Kidney (tissue), 22 donors: ENCODE measurements at places on chromosomes 1 and 21. TPM values are rescaled to one million over a fixed set of nuclear protein-coding genes. Genes with fewer than 3 reads are reported as not detected.

- no peak for DNase-seq
Measured at GRCh38 chr1:181746224-181746623, 262.9 kb downstream of the CACNA1E start.

DNA sequence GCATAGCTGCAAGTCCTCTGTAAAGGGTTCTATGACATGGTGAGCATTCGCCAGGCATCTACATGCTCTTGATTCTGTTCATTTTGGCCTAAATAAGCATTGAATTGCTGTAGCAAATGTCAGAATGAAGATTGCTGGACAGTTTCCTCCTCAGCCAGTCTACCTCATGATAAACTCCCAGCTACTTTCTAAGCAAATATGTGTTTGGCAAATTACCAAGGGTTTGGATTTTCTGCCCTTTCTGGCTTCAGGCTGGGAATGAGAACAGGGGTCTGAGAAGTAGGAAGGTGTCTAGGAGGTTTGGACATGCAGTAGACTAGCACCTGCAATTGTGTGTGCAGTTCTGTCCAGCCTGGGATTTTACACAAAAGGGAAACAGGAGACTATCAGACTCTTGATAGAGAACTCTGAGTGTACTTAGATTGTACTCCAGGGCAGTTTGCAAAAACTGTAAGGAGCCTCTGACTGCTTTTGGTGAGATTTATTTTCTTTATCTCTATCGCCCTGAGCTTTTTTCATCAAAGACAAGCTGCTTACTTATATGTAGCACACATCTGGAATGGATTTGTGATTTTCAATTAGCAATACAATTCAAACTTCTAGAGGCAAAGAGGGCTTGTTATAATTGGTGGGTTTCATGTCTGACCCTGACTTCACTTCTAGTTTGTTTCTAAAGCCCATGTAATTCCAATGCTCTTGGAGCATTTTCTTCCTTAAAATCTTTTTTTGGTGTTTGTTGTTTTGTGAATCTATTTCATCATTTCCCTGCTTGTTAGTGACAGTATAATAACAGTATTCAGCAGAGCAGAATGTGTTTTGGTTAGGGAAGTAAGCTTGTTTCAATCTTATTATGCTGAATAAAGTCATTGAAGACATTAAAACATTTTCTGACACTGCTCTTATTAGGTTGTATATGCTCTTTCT lies 150.8 kb downstream of the VPS13D start:
- DNase-seq: no peak

- DNase-seq: no peak
Measured at GRCh38 chr21:43772425-43772821, 3.7 kb downstream of the CSTB start.

DNA sequence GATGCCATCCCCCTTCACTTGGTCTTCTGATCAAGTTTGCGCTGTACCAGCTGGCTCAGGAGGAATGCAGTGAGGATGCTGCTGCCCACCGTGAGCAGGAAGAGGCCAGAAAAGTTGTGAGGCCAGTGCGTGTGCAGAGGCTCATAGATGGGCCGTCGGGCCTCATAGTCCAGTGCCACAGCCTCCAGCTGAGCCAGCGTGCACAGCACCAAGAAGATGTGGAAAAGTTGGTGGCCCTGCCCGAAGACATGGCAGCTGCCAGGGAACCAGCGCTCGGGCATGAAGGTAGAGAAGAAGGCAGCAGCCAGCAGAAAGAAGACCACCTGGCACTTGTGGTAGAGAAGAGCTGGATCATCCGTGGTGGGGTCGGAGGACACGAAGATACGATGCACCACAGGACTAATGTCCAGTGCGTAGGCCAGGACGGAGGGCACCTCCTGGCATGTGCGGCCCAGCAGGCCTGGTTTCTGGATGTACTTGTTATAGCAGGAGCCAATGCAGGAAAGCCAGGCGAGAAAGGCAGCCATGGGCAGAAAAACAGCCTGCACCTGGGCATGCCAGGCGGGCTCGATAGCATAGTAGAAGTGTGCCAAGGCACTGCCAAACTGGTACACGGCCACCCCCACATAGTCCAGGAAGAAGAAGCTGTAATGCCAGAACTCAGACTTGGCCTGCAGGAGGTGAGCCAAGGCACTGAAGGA lies 3.7 kb upstream of the AUNIP start:
- no peak for DNase-seq

DNA sequence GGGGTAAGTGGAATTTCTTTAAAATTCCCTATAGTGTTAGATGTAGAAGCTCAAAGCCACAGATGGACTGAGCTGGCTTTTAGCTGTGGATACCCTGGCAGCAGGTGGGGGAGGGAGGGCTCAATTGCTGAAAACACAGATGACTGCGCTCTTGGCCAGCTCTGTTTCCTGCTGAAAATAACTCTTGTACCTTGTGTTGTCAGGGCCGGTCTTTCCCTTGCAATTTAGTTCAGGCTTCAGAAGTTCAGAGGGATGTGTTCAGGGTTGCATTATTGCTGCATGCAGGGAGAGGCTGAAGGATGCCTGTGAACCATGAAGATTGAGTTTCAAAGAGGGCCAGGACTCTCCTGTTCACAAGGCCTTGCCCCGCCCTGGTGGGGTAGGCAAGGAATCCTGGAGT lies 58.1 kb upstream of the GCLM start:
- peak; percentile 84 for DNase-seq

DNA sequence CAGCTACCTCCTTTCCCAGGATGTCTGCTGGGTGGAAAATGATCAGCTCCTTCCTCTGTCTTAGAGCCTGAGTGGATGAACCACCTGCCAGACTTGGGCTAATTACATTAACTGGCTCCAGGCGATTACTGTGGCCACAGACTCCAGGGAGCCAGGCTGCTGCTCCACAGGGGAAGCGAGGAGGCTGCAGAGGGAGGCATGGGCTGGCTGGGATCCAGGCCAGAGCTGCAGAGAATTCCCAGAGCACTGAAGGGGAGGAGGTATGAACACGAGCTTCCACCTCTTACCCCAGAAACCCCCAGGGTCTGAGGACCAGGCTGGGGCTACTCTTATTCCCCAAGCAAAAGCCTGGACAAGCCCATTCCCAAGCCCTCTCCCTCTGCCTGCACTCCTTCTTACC lies 136.0 kb upstream of the KLHDC7A start:
- DNase-seq: no peak

DNA sequence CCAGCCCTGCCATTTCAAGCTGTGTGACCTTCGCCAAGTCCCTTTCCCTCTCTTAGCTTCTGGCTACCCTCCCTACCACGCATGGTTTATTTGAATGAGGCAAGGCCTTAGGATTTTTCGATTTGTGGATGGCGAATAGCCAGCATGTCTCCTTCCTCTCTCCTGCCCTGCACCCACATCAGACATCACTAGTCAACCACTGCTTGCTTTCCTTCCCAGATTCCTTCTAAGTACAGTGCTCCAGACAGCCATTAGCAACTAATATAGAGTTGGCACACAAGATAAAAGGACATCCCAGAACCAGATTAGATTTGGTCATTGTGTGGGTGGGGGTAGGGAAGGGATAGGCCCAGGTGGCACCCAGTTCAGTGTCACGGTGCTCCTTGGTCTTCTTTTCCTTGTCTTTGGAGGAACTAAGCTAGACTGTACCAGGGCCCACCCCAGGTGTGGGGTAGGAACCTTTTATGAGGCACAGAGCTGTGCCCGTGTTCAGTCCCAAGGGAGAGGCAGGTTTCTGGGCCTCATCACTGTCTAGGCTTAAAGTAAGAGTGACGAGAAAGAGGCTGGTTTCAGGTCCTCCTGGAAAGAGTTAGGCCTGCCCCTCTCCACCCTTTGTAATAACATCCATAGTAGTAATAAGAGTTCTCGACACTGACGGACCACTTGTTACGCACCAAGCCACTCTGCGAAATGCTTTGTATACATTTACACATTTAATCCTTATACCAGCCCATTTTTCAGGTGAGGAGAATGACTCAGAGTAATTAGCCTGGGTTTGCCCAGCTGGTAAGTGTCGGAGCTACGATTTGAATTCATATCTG lies 8.6 kb downstream of the ALPL start:
- no peak for DNase-seq

DNA sequence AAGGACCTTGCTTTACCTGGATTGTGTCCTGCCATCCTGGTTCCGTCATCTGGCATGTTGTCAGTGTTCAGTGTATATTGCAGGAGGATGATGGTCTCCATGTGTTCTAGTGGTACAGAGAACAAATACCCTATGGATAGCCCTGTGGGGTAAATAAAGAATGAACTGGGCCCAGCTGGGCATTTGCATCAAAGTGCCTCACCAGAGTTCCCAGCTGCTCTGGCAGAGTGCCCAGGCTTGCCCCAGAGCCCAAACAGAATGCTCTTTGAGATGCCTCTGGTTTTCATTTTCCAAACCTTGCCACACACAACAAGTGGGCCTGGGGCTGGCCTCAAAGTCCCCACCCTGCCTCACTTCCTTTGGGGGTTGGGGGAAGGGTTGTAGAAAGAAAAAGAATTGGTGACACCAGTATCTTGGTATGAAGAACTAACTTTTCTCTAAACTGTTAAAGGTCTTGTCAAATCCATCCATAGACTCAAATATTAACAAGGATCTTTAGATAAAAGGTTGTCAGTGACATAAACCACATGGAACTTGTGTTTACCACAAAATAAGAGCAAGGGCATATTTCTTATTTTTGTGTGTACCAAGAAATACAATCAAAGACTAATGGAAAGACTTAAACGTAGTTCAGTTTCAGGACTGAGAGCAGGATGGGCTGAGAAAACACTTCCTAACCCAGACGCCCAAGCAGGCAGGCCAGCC lies 82.2 kb downstream of the LMO4 start:
- DNase-seq: no peak

GRCh38 chr1:171799166-171799565 lies 17.7 kb downstream of the METTL13 start:
- peak; percentile 17 for DNase-seq

GRCh38 chr1:159924025-159924790 lies 1.1 kb downstream of the TAGLN2 start:
- DNase-seq: peak; percentile 49

GRCh38 chr1:236724506-236724905 lies 38.2 kb downstream of the ACTN2 start:
- DNase-seq: no peak

- no peak for DNase-seq
Measured at GRCh38 chr1:229007167-229007566, 263.7 kb upstream of the RAB4A start.

DNA sequence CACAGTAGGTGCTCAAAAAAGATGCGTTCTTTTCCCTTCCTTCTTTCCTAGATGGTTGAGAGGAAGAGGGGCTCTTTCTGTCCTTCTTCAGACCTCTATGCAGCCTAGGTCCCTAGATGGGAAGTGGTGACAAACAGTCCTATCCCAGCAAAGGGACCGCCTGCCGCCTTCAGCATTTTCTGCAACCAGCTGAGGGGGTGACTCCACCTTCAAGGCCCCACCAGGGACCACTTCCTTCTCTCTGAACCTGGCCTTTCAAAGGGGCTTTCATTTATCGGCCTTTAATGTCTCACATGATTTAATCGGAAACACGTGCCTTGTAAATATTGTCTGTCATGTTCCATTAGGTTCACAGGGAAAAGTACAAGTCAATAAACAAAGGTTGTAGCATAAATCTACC lies 32.6 kb downstream of the GLIS1 start:
- no peak for DNase-seq

DNA sequence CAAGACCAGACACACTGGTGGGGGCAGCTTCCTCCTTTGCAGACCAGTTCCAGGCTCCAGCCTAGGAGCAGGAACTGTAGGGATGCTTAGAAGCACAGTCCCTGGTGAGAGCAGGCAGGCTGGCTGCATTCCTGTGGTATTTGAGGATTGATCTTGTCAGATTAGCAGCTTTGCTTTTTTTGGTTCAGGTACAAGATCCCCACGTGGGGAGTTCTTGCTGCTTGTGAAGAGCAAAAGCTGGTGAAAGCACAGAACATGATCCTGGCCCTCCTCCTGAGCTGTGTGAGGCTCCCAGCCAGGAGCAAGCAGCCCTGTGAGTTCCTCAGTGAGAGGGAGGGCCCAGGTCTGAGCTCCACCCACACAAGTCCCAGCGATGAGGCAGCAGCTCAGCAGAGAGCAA lies 75.3 kb upstream of the ARTN start:
- DNase-seq: no peak

DNA sequence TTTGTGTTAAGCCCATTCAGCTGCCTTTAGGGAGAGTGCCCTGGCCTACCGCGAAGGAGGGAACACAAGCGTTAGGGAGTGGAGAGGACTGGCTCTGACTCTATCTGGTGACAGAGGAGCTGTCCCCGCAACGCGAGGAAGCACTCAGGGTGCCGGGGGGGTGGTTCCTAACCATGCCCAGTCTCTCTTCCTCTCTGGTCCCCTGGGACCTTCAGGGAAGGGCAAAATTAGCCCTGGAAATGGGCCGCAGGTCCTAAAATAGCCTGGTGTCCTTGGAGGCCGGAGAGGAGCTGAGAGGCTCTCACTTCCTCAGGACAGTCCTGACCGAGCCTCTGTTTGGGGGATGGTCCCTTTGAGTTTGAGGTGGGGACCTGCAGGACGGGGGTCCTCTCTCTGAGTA lies 5.8 kb downstream of the SLC45A1 start:
- DNase-seq: no peak

GRCh38 chr21:25578056-25578961 lies 29.0 kb downstream of the MRPL39 start:
- DNase-seq: no peak

DNA sequence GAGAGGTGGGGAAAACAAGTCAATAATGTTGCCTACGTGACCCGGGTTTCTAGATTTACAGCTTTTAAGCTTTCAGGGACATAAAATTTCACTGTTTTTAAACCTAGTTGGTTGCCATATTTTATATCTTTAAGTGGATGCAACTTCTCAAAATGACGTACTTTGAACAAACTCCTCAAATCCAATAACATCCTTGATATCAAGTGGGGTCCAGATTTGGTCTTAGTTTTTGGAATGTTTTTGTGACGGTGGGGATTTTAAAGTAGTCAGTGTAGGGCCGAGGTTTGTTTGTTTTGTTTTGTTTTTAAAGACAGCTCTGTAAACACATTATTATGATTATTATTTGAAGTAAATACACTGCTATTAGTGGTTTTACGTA lies 453 bp downstream of the CDKN2C start:
- DNase-seq: no peak

- DNase-seq: no peak
Measured at GRCh38 chr1:184595596-184595995, 159.1 kb downstream of the EDEM3 start.

GRCh38 chr1:183777328-183777727 lies 27.6 kb upstream of the RGL1 start:
- no peak for DNase-seq

DNA sequence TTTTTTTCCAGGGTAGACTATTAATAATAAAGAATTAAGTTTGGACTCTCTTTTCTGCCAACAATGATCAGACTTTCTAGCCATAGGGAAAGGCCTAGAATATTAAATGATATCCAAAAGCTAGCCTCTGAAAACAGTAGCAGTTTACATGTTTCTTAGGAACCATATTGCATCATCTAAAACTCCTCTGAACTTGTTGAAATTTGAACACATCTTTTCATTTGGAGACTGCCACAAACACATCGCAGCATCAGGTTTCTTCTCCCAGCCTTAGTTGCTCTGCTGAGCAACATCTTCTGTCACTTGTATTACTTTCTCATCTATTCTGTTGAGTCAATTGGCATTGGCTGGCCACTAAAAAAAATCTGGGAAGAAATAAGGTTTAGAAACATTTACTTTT lies 63.2 kb upstream of the GNG4 start:
- no peak for DNase-seq

ZNF362 gene
- 36.9 TPM for total RNA-seq

GBP5 gene
- total RNA-seq: 7.3 TPM

ANKRD65 gene
- 5.2 TPM for total RNA-seq

SFN gene
- total RNA-seq: 44.7 TPM

ACTL8 gene
- not detected for total RNA-seq

EPHA8 gene
- 0.09 TPM for total RNA-seq

CRABP2 gene
- total RNA-seq: 15.2 TPM

BRINP2 gene
- total RNA-seq: not detected

LIN28A gene
- total RNA-seq: not detected

OLFML2B gene
- 6.7 TPM for total RNA-seq

DMBX1 gene
- total RNA-seq: not detected

CFHR4 gene
- 0.35 TPM for total RNA-seq
